Cerebellar cortex (tissue), 1 donor: ENCODE measurements at places on chromosomes 6 and 20.

DNA sequence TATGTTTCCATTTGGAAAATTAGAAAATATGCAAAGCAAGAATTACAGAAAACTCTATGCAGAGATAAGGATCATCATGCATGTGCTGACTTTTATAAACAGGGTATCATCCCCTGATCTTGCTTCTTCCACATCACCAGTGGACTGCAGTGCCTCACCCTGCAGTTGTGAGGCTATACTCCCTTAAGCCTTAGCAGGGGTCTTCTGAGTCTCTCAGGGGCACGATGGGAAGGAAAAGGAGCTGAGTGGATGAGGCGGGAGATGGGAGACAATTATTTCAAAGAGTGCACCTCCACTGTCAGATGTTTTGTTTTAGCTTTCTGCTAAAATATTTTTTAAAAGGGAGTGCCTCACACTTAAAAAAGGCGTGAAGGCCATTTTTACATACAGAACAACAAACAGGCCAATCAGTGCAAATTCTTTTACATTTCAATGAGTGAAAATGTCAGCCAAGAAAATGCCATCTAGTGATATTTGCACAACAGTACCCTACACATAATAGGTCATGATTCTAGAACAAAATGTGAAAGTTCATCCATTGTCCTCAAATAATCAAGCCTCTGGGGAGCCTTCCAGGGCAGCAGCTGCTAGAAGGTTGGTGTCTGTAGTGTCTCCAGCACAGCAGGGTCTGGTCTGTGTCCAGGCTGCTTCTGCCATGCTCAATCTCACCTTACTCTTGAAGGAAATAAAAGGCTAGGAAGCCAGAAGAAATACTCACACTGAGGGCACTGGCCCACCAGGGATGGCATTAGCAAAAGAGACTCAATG is 13.2 kb upstream of the SERPINB9 start:
- DNase-seq: no peak

DNA sequence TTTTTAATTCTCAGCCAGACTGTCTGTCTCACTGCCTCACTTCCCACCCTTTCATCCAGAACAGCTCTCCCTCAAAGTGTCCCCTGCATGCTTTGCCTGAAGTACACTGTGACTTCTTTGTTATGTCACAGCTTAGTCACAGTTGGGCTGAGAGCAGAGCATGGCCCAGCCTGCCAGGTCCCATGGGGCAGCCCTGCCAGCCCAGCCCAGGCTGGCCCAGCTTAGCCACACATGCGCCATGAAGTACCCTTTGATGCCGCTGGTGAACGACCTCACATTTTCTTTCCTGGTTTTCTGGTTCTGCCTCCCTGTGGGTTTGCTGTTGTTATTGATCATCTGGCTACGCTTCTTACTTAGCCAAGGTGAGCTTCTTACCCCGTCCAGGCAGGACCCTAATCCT is at the start of gene ADIG:
ADIG (plus strand) TSS at position 185 of the 400 bp plus-strand sequence; CDS start at position 239, 54 bp downstream.
- DNase-seq: peak; percentile 16

- DNase-seq: no peak
Measured at GRCh38 chr6:41470331-41471063, 75.7 kb upstream of the FOXP4 start.

GRCh38 chr6:98581705-98582104 is 252.7 kb upstream of the POU3F2 start:
- DNase-seq: no peak

- DNase-seq: no peak
Measured at GRCh38 chr6:141451511-141452353, 681.0 kb upstream of the GJE1 start.

DNA sequence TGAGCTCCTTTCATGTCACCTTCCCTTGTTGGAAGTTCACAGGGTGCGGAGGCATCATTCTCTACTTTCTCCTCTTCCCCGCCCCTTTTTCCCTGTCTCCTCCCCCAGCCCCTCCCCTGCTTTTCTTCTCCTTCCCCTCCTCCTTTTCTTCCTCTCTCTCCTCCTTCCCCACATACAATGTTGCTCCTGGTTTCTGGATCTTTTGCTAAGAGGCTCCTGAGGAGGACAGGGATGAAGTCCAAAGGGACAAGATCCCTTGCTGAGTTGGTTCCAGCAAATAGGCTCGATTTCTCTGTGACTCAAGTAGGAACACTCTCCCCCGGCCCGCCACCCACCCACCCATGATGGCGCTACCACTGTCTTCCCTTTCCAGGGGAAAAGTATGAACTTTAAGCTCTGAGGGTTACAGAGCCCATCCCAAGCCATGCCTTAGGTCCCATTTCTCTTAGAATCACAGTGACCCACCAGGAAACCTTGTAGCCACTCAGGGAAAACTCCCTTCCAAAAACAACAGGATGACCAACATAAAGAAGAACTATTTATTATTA is 852 bp upstream of the TFEB start:
- DNase-seq: peak; percentile 60
